Hematopoietic multipotent progenitor cell (in vitro differentiated cells): ENCODE measurements at places on chromosomes 1 and 21. TPM values are rescaled to one million over a fixed set of nuclear protein-coding genes. Genes with fewer than 3 reads are reported as not detected.

Gene KCNA2
- not detected for total RNA-seq

Gene FCMR
- 15.1 TPM for total RNA-seq

Gene POLR3GL
- total RNA-seq = 15.1 TPM

Gene EMC1
- 57.9 TPM for total RNA-seq

Gene VPS72
- total RNA-seq = 43.4 TPM

Gene SGIP1
- 2.2 TPM for total RNA-seq

Gene TNFSF4
- 19.4 TPM for total RNA-seq

Gene FMO4
- total RNA-seq = 1.9 TPM

Gene ETNK2
- total RNA-seq = 8.3 TPM

Gene SIM2
- not detected for total RNA-seq

Gene SMYD3
- total RNA-seq = 31.2 TPM

Gene RIPPLY3
- total RNA-seq = under 0.01 TPM

Gene IGSF9
- 0.54 TPM for total RNA-seq

Gene ZNF648
- under 0.01 TPM for total RNA-seq

Gene KLHL17
- total RNA-seq = 3.0 TPM

Gene SH2D1B
- under 0.01 TPM for total RNA-seq

Gene KRTAP10-9
- not detected for total RNA-seq
